ENCODE measurements at places on chromosomes 13 and 19.

GRCh38 chr19:57719901-57720519 is 7.4 kb downstream of the ZNF671 start:
- DNase-seq, result no peak

DNA sequence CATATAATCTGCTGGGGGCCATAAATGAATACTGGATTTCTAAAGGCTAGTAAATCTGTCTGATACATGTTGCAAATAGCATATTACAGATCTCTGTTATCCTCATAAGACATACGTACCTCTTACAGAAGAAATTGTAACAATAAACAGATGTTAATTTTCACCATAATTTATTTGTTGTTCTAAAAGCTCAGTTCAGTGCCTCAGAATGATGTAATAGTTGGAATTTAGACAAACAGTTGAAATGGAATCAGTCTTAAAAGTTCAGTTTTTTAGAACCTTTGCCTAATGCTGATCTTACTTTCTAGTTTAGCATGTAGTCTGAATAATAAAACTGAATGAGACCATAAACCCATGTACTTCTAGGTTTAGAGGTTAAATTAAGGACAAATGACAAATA is 43.1 kb downstream of the B3GLCT start:
- no peak for DNase-seq

DNA sequence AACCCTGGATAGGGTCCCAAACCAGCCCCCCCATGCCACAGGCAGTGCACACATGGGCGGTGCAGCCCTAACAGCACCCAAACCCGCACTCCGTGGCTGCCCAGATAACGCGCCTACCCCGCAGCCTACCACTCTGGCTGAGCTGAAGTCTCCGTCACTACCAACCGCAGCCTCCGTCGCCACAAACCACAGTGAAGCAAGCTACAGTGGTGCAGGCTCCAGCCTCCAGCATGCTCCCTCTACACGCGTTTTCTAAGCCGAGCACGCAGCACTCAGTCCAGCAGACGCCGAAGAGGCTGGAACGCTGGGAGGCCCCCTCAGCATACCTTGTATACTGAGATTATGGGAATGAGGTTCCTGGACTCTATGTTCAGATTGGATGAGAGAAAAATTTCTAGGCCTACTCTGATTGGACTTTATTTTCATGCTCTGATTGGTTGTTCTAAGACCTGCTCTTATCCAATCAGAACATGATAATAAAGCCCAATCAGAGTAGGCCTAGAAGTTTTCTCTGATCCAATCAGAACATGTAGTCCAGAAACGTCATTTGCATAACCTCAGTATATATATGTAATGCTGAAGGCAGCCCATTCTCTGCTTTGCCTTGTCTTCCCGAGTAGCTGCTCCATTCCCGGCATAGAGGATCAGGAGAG is 56.7 kb upstream of the C1QTNF9B start:
- DNase-seq, result no peak

- DNase-seq, result no peak
Measured at GRCh38 chr13:75365724-75366173, 116.2 kb downstream of the TBC1D4 start.

- DNase-seq, result no peak
Measured at GRCh38 chr13:99061411-99061810, 83.5 kb upstream of the DOCK9 start.

DNA sequence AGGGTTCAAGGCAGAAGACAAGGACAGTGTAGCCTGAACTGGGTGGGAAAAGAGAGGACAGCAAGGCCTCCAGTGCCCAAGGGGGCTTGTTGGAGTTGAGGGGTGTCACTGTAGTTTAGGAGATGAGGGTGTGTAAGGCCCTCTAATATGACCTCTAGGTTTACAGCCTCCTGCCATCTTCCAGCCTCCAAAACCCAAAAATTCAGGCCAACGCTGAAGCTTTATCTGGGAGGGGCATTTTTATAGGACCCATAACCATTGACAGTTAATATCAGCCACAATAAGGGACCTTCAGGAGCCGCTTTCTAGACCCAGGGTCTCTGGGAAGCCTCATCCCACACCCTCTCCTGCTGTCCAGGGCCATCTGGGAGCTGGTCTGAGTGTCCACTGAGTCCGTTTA is 2.8 kb downstream of the KLF1 start:
- no peak for DNase-seq

GRCh38 chr13:72666391-72666790 is 61.0 kb downstream of the MZT1 start:
- DNase-seq, result no peak

- no peak for DNase-seq
Measured at GRCh38 chr19:52923778-52924593, 758 bp upstream of the ZNF888 start.

DNA sequence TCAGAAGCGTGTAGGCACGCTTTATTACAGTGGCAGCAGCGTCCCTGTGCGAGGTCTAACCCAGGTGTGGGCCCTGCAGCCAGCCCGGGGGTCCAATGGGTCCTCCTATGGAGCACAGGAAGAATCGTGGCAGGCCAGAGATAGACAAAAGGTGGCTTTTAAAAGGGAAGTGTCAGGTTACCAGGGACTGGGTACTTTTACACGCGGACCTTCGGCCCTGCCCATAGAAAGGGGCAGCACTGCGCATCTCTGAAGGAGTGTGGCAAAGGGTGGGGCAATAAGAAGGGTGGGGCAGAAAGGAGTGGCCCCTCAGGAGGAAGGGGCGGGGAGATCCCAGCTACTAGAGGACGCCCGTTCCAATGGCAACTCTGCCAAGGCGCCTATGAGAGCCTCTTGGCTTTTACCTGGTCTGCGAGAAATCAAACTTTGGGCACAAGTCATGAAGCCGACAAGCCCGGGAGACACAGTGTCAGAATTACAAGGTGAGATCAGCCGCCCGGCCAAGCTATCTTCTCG is 1419.8 kb downstream of the UQCRFS1 start:
- DNase-seq, result peak; percentile 28

DNA sequence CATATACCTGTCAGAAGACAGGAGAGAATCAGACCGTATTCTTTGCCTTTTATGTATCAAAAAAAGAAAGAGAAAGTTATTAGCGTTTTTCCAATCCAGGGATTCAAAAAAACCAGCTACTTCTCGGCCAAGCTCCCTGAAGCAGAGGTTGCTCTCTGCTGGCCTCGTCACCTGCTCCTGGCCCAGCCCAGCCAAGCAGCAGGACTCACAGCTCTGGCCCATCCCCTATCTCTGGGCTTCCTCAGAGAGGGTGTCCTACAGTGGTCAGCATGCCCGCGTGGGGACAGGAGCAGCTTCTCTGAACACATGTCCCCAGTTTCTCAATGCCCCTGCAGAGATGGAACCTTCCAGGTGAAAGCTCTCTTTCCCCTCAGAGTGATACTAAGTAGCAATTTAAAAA is 209.0 kb downstream of the URI1 start:
- DNase-seq, result no peak

DNA sequence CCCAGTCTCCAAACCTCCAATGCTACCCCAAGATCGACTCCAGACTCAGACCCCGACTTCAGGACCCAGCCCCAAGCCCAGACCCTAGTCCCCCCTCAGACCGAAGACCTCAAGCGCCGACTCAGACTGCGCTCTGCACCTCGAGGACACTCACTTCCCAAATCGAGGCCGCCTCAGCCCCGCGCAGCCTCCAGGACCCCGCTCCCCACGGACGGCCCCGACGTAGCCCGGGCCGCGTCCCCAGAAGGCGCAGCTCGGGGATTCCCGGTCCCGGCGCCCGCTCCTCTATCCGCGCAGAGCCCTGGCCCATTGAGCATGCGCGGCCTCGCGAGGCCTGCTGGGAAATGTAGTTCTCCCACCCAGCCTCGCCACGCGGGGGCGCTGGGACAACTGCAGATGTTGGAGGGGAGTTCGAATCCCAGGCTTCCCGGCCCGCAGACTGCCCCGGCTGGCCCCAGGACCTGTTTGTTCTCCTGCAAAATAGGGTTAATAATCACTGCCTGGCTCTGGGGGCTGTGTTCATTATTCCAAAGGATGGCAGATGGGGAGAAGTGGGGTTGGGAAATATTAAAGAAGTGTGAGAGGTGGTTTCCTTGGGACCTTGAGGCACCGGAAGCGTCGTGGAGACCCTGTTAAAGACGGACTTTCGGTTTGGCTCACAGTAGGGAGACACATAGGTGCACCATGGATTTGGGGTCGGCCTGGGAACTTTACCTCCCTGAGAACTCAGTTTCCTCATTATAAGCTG is at the start of gene APBA3:
Gene APBA3 (minus strand): TSS at position 311 of the 748 bp plus-strand sequence. CDS start 1,428 bp downstream, outside the sequence.
- peak; percentile 97 for DNase-seq

Data from stimulated activated CD4-positive, alpha-beta T cell treated with anti-CD3 and anti-CD28 coated beads, Interleukin-15, amount 100 ng/mL, for 1 hour (primary cell).